Bronchial epithelial cell (primary cell): ENCODE measurements at places on chromosomes 12 and 14.

DNA sequence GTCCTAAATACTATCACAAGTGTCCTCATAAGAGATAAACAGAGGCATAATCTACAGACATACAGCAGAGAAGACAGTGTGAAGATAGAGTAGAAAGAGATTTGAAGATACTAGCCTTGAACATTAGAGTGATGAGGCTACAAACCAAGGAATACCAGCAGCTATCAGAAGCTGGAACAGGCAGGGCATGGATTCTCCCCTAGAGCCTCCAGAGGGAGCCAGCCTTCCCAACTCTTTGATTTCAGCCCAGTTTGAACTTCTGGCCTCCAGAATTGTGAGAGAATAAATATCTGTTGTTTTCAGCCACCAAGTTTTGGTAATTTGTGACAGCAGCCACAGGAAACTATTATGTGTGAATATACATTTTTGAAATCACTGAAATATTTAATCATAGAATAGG is 47.2 kb downstream of the CCDC91 start:
- no peak for DNase-seq

DNA sequence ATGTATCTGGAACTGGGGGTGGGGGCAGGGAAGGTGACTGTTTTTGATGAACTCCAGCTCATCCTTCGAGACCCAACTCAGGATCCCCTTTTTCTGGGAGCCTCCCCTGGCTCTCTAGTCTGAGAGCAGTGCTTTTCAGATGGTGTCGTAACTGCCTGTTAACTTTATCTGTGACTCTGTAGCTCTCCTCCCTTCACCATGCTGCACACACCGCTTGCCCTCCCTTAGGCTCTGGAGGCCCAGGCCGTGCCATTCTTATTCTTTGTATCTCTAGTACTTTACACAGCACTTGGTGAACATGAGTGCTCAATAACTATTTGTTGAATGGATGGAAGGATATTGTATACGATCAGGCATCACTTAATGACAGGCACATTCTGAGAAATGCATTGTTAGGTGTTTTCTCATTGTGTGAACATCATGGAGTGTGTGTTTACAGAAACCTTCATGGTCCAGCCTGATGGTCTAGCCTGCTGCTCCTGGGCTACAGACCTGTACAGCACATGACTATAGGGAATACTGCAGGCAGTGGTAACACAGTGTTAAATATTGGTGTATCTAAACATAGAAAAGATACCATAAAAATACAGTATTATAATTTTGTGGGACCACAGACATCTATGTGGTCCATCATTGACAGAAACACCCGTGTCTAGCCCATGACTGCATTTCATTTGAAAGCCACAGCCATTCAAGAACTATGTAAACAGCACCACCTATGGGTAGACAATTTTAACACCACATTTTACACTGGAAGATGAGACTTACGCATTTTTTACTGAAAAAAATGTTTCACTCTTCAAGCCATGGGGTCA is 91.8 kb downstream of the EML1 start:
- DNase-seq: peak; percentile 65

- DNase-seq: no peak
Measured at GRCh38 chr12:49868449-49868848, 25.5 kb upstream of the BCDIN3D start.

DNA sequence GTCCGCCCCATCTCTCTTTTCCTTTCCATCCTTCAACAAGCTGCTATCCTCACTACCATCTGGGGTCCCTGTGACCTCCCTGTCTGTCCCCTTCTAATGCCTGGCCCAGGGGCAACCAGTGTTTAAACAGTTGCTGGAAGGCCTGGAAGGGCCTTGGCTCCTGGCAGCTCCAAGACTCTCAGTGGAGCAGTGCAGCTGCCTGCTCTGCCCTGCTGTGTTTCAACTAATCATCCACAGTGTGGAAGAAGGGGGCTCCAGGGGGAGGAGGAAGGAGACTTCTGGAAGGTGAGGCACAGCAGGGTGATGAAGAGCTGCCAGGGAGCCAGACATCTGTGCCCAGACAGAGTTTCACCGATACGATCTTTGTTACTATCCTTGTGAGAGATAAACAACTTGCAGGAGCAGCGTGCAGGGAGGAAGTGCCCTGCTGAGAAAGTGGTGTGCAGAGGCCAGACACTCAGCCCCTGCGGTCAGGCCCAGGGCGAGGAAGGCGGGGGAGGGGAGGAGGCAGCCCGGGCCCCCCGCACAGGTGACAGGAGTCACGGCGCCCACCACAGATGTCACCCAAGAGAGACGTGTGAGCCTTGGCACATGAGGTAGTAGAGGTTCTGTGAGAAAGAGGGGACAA is 1061.8 kb downstream of the BCL11B start:
- DNase-seq: no peak

GRCh38 chr12:14257734-14258574 is 107.5 kb upstream of the ATF7IP start:
- peak; percentile 95 for DNase-seq

DNA sequence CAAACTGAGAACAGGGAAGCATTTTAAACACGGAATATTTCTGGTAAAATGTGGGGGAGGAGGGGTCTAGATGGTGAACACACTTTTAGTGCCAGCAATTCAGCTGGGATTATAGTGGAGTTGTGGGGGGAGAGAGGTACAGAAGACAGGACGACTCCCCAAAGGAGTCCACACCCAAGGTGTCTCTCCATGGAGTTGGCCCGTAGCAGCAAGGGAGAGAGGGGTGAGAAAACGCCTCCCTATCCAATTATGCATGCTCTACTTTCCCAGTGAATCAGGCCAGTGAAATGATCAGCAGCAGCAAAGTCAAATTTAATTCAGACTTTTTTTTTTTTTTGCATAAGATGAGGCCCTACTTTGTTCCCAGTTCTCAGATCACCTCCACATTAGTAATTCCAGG is 38.6 kb downstream of the BTG1 start:
- peak; percentile 13 for DNase-seq

GRCh38 chr12:44848703-44849085 is 27.4 kb downstream of the NELL2 start:
- DNase-seq: no peak

GRCh38 chr14:69650948-69651369 is 39.6 kb downstream of the SUSD6 start:
- DNase-seq: peak; percentile 71

- DNase-seq: no peak
Measured at GRCh38 chr14:68815298-68816182, 22.7 kb upstream of the ZFP36L1 start.
